Substantia nigra (tissue), 51 donors: ENCODE measurements at places on chromosomes 1 and 21.

- DNase-seq = no peak
These were observed 8.9 kb downstream of the DENND2D start for GRCh38 chr1:111191496-111191895.

GRCh38 chr1:81008293-81008692 lies 792.4 kb upstream of the ADGRL2 start:
- DNase-seq = no peak

DNA sequence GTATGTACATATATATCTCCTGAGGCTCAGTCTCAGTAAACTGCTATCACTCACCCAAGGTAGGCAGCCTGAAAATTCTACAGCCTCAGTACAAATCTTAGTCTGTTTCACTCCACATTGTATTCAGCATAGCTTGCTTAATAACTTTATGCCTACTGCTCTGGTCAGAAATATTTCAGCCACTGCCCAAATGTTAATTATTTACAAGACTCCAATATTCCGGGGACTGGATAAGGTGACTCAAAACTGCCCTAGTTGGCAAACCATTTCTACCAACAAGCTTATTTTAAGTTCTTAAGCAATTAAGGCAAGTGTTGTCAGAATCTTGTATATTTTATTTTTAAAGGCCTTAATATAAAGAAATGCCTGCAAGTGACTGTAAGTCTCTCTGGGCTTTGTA lies 114.8 kb downstream of the LRRIQ3 start:
- DNase-seq = no peak

DNA sequence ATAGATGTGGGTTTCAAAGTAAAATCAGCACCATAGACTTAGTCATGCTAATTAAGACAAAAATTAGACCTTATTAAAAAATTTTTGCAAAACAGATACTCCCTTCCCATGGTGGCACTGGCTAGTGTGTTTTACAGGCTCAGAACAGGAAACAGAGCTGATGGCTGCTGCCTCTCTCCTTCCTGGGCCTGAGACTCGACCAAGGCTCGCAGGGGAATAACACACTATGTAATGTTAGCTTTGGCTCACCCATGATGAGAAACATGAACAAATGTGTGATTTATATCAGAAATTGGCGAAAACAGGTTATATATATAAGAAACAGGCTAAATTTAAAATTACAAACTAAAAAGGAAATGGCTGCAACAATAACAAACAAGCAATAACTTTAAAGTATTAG lies 50.7 kb downstream of the ERG start:
- no peak for DNase-seq

GRCh38 chr1:238951809-238952208 lies 434.6 kb upstream of the CHRM3 start:
- DNase-seq = no peak

DNA sequence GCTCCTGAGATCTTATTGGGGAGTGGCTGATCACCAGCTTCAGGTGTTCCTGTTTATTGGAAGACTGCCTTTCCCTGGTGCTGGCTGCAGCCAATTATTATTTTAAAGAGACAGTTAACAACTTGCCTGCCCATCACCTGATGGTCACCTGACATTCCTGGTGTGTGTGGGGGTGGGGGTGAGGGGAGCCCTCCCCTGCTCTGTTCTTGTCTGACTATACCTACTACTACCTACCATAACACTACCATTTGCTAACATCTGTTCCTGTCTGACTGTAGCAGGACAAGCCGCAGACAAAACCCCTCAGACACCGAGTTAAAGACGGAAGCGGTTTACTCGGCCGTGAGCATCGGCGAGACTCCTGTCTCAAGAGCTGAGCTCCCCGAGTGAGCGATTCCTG lies 54.9 kb upstream of the NBPF3 start:
- no peak for DNase-seq

DNA sequence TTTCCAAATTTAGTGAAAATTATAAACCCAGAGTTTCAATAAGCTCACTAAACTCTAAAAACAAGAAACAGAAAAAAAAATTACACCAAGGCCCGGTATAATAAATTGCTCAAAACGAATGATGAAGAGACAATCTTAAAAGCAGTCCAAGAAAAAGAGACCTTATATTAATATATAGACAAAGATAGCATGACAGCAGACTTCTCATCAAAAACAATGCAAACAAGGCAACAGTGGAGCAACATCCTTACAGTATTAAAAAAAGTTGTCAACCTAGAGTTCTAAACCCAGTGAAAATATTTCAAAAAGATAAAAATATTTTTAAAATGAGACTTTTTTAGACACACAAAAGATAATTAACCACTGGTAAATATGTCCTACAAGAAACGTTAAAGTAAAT lies 46.7 kb downstream of the KIFAP3 start:
- DNase-seq = no peak

DNA sequence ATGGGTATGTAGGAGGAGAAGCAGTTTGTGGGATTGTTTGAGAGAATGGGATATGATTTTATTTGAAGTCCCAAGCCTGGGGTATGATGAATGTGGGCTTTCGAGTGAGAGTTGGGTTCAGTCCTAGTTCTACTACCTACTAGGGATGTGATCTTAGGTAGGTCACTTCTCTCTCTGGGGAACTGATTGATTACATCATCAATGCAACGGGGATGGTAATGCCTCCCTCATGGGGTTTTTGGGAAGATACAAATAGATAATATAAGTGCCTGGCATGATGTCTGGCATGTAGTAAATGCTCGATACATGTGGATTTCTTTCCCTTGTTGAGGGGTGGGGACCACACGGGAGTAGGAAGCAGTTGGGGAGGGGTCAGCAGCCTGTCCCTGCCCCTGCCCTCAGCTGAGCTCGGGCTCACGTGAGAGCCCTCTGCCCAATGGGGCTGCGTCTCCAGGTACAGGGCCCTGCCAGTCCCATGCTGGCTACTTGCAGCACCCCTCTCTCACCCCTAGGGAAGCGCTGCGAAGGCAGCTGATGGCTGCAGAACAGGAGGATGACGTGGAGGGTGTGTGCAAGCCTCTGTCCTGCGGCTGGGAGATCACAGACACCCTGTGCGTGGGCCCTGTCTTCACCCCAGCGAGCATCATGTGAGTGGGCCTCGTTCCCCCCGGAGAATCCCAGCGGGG lies 38.7 kb downstream of the AZIN2 start:
- no peak for DNase-seq

DNA sequence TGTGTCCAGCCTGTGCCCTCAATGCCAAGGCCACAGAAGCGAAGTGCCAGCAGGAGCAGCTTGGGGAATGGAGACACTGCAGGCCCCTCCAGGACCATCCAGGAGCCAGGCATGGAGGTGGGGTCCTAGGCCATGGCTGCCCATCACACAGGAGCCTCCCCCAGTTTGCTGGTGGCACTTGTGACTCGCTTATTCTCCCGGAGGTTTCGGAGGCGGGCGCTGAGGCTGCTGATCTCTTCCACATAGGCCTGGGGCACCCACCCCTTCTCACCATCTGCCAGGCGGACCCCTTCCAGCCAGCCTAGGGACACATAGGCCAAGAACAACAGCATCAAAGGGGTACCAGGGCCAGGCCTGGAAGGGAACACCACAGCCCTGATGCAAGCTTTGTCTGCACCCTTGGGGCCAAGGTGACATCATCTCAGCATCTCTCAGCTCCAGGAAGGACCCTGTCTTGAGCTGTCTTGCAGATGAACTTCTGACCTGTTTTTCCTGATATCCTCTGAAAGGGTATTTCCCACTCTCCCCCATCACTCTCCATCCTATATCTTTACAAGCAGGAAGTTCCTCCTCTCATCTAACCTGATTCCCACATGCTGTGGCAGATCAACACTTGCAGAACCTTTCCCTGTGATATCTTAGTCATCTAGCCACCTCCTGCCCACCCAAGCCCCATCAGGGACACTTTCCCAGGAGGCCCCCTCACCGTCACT lies 13.9 kb downstream of the ARHGEF19 start:
- no peak for DNase-seq
